Hepatocyte (in vitro differentiated cells): ENCODE measurements at places on chromosomes 1 and 21.

DNA sequence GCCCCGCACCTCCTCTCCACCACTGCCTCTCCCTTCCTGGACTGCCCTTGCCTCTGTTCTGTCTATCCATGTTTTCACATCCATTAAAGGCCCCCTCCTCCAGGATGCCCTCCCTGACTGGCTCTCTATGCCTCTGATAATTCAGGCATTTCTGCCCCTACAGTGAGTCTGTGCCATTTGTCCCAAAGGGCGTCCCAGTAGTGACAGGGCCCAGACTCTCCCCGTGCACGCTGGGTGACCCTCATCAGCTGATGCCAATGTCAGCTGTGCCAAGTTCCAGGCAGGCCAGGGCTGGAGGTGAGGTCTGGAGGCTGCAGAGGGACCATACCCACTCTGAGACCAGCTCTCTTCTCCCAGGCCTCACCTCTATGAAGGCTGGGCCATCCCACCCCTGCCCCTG lies 3.2 kb upstream of the PLEKHG5 start:
- DNase-seq, result no peak
- H3K27me3 ChIP-seq, result no peaks in the 10 kb centered on the region
- H3K4me1 ChIP-seq, result peaks cover 24% of the 10 kb centered on the region
- no peak overlapping the region for H3K27ac ChIP-seq

- no peaks in the 10 kb centered on the region for H3K36me3 ChIP-seq
- no peaks in the 10 kb centered on the region for H3K4me1 ChIP-seq
- no peak overlapping the region for H3K27ac ChIP-seq
- no peak overlapping the region for H3K4me3 ChIP-seq
Measured at GRCh38 chr1:220149742-220150141, 55.8 kb downstream of the IARS2 start.

DNA sequence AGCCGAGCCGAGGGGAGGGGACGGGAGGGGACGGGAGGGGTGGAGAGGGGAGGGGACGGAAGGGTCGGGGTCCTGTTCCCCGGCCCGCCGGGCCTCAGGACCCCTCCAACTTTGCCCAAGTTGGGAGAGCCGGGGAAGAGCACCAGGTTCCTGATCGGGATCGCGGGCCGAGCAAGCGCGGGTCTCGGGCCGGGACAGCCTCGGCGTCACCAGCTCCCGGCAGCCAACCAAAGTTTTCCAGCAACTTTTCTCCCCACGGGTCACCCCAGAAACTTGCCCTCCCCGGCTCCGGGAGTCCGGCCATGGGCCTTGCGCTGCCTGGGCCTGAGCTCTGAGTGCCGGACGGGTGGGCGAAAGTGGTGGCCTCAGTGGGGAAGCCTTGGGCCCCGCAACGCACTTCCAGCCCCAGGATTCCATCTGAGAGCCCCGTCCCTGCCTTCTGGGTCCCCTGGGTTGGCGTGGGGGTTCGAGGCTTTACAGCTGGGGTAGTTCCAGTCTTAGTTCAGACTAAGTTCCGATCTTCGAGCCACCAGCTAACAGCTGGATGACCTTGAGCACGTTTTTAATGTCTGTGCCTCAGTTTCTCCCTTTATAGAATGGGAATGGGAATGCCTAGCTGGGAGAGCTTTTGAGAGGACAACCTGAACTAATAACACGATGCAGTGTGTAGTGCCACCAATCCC lies 458 bp downstream of the ZC3H12A start:
- H3K4me1 ChIP-seq, result peaks cover 54% of the 10 kb centered on the region
- H3K27me3 ChIP-seq, result no peaks in the 10 kb centered on the region
- H3K27ac ChIP-seq, result peak overlapping the region; percentile 99
- H3K36me3 ChIP-seq, result no peaks in the 10 kb centered on the region

GRCh38 chr1:100530880-100531487 lies 7.0 kb upstream of the GPR88 start:
- peaks cover 15% of the 10 kb centered on the region for H3K27me3 ChIP-seq
- no peaks in the 10 kb centered on the region for H3K4me1 ChIP-seq
- no peaks in the 10 kb centered on the region for H3K36me3 ChIP-seq
- no peak overlapping the region for H3K27ac ChIP-seq
- H3K4me3 ChIP-seq, result no peak overlapping the region
- DNase-seq, result no peak

GRCh38 chr1:207866471-207867135 lies 44.3 kb downstream of the CD34 start:
- H3K4me1 ChIP-seq, result peaks cover 6% of the 10 kb centered on the region
- H3K4me3 ChIP-seq, result no peak overlapping the region
- H3K27ac ChIP-seq, result no peak overlapping the region
- DNase-seq, result peak; percentile 58
- H3K27me3 ChIP-seq, result no peaks in the 10 kb centered on the region

DNA sequence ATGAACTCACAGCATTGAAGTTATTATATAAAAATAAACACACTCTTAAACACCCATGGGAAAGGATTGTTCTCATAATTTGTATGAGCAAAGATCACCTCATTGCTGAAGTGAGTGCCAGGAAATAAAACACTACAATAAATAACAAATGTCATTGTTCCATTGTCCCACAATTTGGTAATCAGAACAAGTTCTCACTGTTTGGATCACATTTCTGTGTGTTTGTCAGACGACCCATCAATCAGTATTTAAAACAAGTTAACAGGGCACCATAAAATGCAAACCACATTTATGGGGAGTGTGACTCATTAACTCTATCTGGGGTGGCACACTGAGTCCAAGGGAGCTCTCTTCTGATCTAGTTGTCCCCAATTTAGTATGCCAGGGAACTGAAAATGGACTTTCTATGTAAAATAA lies 124.5 kb downstream of the PTPRC start:
- no peak overlapping the region for H3K4me3 ChIP-seq
- no peak overlapping the region for H3K27ac ChIP-seq
- H3K36me3 ChIP-seq, result no peaks in the 10 kb centered on the region
- H3K27me3 ChIP-seq, result no peaks in the 10 kb centered on the region
- no peak for DNase-seq

DNA sequence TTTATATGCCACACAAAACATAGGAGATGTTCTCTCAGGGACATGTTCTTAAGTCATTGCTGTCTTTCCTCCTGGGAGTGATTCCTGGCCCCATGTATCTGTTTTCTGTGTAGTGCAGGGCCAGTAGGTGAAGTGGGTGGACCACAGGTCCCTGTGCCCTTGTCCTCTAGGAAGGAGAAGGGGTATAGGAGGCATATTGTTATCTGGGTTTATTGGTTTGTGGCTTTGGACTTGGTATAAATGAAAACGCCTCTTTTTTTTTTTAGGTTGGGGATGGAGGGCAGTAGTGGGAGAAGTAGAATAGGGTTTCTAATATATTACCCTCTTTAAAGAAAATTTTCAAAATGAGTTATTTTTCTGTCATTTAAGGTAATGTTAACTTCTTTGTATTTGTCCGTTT lies 29.4 kb downstream of the DYRK1A start:
- H3K36me3 ChIP-seq, result no peaks in the 10 kb centered on the region
- DNase-seq, result no peak
- no peaks in the 10 kb centered on the region for H3K4me1 ChIP-seq
- H3K4me3 ChIP-seq, result no peak overlapping the region
- no peak overlapping the region for H3K27ac ChIP-seq

DNA sequence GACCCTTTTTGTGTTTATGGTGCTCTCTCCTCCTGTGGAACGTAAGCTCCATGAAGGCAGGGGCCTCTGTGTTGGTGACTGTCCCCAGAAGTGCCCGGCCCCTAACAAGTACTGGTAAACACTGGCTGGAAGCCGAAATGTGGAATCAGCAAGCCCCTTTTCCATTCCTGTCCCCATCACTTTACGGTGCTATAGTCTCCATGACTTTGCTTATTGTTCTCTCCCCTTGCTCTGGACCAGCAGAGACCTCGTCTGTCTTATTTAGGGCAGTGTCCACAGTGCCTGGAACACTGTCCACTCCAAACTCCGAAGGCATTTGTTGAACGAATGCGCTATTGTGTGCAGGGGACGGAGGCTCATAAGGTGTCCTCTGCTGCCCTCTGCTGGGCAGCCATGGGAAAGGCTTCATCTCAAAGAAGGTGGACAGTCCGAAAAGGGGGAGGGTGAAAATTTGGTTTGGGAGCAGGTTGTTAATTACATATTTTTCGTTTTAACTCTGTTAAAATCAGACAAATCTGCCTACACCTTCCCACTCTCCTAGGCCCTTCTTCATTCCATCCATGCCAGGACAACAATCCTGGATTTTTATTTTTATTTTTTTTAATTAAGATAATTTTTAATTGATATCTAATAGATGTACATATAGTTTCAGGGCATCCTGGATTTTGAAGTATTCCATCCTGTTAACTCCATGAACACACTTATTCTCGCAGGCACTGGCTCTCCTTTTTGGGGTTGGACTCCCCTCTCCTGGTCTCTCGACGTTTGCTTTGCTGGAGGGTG lies 115.6 kb downstream of the PGBD5 start:
- DNase-seq, result peak; percentile 88
- H3K27ac ChIP-seq, result no peak overlapping the region
- H3K27me3 ChIP-seq, result no peaks in the 10 kb centered on the region
- no peaks in the 10 kb centered on the region for H3K36me3 ChIP-seq

- no peak overlapping the region for H3K4me3 ChIP-seq
- no peak for DNase-seq
- H3K27me3 ChIP-seq, result no peaks in the 10 kb centered on the region
- no peaks in the 10 kb centered on the region for H3K4me1 ChIP-seq
Measured at GRCh38 chr1:169363046-169363730, 4.4 kb downstream of the NME7 start.

DNA sequence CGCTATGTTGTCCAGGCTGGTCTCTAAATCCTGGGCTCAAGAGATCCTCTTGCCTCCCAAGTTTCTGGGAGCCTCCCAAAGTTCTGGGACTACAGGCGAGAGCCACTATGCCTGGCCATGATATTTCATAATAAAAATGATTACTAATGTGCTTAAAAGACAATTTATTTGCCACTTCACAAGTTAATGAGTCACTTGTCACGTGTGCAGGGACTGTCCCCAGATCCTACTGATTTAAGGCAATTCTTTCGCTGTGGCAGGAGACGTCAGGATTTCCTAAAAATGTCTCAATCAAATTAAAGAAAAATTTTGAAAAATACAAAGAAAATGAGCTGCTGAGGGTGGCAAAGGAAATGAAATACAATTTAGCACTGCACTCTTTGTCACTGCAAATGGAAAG lies 43.5 kb downstream of the B3GALNT2 start:
- no peak overlapping the region for H3K27ac ChIP-seq
- no peak overlapping the region for H3K4me3 ChIP-seq
- H3K36me3 ChIP-seq, result no peaks in the 10 kb centered on the region
- no peaks in the 10 kb centered on the region for H3K4me1 ChIP-seq
- H3K27me3 ChIP-seq, result no peaks in the 10 kb centered on the region
- no peak for DNase-seq

DNA sequence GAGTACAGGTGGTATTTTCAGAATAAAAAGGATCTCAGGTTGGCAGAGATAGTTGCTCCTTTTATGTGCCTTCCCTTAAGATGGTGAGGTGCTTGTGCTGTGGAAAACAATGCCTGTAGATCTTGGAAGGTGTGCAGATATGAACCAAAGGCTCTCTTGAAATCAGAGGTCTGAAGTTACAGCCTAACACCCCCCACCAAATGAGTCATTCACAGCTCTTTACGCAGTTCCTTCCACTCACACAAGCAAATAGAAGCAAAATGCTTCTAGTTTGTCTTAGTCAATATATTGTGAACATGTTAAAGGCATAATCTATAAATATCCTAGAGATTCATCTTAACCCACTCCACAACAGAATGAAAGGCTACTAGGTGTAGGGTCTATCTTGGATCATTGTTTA lies 128.9 kb upstream of the NR5A2 start:
- H3K4me1 ChIP-seq, result no peaks in the 10 kb centered on the region
- no peaks in the 10 kb centered on the region for H3K27me3 ChIP-seq
- no peak overlapping the region for H3K4me3 ChIP-seq
- H3K27ac ChIP-seq, result peak overlapping the region; percentile 52
- H3K36me3 ChIP-seq, result no peaks in the 10 kb centered on the region
- peak; percentile 28 for DNase-seq

GRCh38 chr1:92972409-92973129 lies 11.3 kb upstream of the DIPK1A start:
- no peak overlapping the region for H3K27ac ChIP-seq
- H3K36me3 ChIP-seq, result no peaks in the 10 kb centered on the region
- no peak for DNase-seq
- no peak overlapping the region for H3K4me3 ChIP-seq
- no peaks in the 10 kb centered on the region for H3K27me3 ChIP-seq
- no peaks in the 10 kb centered on the region for H3K4me1 ChIP-seq

- H3K4me1 ChIP-seq, result no peaks in the 10 kb centered on the region
- no peak overlapping the region for H3K4me3 ChIP-seq
- no peaks in the 10 kb centered on the region for H3K27me3 ChIP-seq
- no peaks in the 10 kb centered on the region for H3K36me3 ChIP-seq
- DNase-seq, result no peak
- H3K27ac ChIP-seq, result no peak overlapping the region
Measured at GRCh38 chr1:227465256-227465655, 98.1 kb upstream of the ZNF678 start.
